ENCODE measurements at places on chromosomes 2 and 18. TPM values are rescaled to one million over a fixed set of nuclear protein-coding genes. Genes with fewer than 3 reads are reported as not detected.

DNA sequence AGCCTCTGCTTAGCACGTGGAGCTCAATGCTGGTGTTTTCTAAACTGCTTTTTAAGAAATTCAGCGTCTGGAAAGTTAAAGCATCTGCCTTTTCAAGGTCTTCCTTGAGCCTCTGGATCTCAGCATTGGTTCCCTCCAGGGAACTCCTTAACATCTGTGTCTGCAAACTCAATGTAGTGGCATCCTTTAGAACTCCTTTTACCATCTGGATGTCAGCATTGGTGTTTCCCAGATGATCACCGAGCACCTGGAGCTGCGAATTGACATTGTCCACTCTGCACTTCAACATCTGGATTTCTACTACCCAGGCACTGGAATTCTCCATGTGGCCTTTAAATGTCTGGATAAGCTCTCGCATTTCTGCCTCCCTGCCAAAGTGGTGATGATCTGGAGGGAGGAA, 3.7 kb downstream of the CLEC4F start:
- no peak for DNase-seq

DNA sequence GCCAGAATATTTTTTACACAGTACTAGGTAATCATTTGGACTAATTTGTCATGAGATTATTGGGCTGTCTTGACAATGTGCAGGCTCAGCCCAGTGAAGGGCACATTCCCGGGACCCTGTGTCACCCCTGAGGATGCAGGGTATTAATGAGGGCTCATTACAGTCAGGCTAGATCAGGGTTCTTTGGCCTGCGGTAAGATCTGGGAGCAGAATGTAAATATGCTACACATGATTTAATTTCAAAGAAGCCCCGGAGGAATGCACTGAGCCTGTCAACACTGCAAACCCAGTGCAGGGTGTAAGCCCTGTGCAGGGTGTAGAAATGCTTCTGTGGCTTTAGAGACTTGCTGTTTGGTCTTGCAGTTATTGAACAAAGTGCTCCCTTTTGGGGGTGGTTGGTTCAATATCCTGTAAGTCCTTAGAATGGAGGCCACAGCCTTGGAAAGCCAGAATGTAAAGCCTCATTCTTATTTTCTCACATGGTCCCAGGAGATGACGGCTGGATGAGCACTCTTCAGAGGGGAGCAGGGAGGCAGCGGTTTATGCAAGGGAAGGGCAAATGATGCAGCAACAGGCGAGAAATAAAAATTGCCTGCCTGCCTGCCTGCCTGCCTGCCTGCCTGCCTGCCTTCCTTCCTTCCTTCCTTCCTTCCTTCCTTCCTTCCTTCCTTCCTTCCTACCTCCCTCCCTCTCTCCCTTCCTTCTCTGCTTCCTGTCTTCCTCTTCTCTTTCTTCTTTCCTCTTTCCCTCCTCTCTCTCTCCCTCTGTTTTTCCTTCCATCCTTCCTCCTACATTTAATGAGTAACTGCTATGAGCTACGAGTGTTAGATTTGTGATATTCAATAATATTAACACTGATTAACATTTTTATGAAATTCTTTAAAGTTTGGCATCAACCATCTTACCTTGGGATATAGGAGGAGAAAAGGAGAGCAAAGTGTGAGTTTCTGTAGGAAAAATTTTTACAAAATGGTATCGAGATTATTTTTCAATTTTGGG, 148.8 kb downstream of the VAPA start:
- DNase-seq: no peak

GRCh38 chr2:20549691-20550348, 101.1 kb downstream of the HS1BP3 start:
- no peak for DNase-seq

- DNase-seq: no peak
These were observed 23.2 kb downstream of the ASB1 start for GRCh38 chr2:238449909-238450417.

- DNase-seq: no peak
These were observed 358.5 kb upstream of the HNRNPA3 start for GRCh38 chr2:176854062-176854461.

DNA sequence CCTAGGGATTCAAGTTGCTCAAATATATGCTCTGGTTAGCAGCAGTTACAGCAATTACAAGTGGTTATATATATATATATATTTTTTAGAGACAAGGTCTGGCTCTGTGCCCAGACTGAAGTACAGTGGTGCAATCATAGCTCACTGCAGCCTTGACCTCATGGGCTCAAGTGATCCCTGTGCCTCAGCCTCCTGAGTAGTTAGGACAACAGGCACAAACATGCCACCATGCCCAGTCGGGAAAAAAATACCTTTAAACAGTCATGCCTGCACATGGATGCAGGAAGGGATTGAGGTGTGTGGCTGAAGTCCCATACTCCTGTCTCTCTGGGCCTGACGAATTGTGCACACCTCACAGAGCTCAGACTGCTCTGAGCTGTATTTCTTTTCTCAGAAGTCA, 19.6 kb upstream of the DNAH7 start:
- no peak for DNase-seq

DNA sequence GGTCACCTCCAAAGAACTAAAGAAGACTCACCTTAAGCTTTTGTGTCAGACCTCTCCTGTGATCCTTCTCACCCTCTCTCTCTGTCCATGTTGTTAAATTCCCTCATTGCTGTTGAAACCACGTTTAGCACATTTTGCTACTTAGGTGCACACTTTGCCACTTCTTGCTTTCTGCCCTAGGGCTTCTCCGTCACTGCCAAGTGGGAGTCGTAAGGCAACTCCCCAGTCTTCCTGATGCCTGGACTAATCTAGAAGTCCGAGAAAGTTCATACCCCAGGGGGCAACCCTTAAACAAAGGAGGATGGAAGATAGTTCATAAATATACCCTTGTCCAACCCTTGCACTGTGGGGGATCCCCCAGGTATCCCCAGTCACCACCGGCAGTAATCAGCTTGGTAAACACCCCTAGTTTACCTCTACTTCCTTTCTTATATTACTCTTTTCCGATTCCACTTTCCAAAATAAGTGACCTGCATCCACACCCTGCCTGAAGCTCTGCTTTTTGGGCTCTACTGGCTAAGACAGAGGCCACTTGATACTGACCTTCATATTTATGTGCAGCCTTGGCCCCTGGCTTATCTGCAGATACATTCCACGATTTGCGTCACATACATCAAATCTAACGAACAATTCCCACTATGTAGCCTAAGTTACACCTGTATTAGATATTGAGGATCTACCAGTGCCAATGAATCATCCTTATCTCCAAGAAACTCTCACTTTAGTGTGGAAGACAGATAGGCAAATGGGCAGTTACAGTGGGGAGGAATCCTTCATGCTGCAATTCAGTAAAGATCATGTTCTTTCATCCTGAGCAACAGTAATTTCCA, 776.2 kb downstream of the RNF144A start:
- DNase-seq: no peak

DNA sequence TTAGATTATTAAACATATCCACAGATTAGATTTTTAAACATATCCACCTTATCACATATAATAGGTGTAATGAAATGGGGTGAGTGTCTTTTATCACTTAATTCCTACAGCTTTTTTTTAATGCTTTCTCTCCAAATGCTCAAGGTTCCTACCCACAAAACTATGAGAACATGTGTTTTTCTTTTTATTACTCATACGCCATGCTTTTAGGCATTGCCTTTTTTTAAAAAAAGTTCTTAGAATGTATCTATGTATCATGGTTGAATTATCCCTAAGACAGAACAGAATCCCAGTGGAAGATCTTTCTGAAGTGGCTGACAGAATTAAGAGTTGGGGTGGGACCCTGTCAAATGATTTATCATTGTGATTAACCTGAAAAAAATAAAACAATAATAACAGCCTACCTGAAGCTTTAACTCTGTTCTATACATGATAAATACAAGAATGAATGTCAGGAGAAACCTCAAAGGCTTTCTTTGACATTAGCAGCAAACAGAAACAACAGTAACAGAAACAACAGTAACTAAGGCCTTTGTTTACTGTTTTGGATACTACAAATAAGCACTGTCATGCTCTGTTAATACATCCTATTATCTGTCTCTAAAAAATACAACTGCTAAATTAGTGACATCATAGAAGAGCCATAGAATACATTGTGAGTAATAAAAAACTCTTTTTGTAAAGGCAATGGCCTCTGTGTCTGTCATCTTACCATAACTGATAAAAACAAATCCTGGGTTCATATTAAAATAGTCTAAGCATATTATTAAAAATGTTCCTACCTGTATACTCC, 4.1 kb upstream of the ZNF397 start:
- DNase-seq: no peak

DNA sequence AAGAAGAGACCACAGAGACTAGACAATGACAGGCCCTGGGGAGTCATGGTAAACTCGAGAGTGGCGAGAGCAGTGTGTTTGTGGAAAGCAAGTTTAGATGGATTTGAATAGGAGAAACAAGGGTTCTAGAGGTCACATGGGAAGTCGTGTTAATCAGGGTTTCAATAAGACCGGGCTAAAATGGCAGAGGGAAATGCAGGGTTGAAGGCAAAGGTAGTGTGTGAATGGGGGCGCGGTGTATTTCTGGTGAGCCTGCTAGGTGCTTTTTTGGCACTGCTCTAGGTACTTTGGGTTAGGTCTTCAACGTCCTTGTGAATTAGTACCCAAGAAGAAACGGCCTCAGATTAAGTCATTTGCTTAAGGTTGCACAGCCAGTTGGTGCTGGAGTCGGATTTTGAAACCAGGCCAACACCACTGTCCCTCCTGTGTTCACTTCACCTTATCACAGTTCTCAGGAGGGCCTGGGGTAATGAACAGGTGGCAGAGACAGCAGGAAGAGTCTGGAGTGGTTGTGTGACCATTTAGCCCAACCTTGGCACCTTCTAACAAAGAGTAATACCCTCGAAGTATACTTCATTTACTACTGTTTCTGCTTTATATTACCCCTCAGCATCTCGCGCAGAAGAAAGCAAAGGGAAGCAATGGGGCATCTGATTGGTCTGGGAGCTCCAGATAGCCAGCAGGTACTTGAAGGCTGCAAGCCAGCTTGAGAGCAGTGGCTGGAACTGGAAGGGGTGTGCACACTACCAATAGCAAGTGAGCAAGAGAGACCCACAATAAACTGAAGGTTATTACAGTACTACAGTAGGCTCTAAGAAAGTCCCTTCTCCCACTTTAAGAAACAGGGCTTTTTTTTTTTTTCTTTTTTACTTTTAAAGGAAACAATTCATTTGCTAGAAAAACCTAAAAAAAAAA, 33.4 kb upstream of the GAREM2 start:
- no peak for DNase-seq

- DNase-seq: no peak
These were observed 1.6 kb downstream of the ATOH8 start for GRCh38 chr2:85755122-85756027.

DNA sequence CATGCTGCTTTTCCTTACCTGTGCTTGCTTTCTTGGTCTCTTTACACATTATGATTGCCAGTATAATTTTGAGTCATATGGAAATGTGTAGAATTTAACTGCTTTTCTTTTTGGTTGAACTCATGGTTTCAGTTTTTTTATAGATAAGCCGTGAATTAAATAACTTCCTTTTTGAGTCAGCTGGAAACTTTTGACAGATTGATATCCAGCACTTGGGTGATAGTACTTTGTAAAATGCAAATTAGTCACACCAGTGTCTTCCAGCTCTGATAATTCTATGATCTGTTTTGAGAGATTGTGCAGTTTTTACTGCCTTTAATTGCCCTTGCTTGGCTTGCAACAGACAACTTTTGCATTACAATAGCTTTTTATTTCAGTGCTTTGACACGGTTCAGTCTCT, 86.4 kb downstream of the NCOA1 start:
- no peak for DNase-seq

Gene RAMP1
- total RNA-seq: 2.0 TPM

Gene FHOD3
- total RNA-seq: 16.3 TPM

Gene UGT1A10
- not detected for total RNA-seq
